ENCODE measurements at places on chromosomes 7 and 10.

DNA sequence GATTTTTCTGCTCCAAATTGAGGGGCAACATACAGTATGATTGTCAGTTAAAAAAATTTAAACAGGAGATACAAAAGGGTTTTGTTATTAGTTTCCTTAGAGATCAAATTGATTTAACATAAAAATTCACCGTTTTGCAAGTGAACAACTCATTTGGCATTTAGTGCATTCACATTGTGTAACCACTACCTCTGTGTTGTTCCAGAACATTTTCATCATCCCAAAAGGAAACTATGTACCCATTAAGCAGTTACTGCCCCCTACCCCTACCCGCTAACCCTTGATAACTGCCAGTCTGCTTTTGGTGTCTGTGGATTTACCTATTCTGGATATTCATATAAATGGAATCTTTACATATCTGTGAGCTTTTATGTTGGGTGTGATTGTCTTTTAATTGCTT, 3.1 kb downstream of the ZRANB1 start:
- DNase-seq: no peak

DNA sequence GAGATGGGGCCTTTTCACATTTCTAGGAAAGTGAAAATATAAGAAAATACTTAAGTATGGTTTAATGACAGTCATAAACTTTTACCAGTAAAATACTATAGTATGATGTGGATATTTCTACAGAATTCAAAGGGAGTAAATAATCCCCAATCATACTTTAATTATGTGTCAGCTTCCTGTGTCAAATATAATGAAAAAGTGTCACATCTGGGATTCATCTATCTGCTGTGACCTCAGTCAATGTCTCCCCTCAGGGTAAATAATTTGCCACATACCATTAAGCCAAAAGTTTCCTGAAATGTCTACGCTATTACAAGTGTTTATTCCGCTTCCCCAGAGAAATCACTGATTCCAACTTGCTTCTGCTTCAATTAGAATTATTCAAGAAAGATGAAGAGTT, 110.5 kb downstream of the ITGA8 start:
- no peak for DNase-seq

DNA sequence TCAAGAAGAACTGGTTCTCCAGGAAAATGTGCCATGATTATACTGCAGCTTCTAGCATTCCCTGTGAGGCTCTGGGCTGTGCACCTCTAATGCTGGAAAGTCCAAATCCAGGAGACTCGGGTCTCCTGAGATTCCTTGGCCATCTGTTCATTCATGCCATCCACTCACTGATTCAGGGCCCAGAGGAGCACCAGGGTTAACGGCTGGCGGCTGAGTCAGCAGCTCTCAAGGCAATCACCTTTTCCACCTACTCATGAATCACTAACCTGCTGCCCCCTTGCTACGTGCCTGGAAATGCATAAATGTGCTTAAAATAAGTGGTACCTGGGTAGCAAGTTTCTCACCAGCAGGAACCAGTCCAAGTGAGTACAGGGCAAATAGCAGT, 132.7 kb downstream of the KCNMA1 start:
- no peak for DNase-seq

- DNase-seq: no peak
Observed at GRCh38 chr10:132532179-132532578, 5.4 kb upstream of the INPP5A start.

- DNase-seq: no peak
Observed at GRCh38 chr10:3131098-3131497, 41.5 kb downstream of the PITRM1 start.

- no peak for DNase-seq
Observed at GRCh38 chr7:69738396-69738951, 140.2 kb downstream of the AUTS2 start.

- DNase-seq: no peak
Observed at GRCh38 chr10:84951616-84952015, 623.2 kb downstream of the CCSER2 start.

DNA sequence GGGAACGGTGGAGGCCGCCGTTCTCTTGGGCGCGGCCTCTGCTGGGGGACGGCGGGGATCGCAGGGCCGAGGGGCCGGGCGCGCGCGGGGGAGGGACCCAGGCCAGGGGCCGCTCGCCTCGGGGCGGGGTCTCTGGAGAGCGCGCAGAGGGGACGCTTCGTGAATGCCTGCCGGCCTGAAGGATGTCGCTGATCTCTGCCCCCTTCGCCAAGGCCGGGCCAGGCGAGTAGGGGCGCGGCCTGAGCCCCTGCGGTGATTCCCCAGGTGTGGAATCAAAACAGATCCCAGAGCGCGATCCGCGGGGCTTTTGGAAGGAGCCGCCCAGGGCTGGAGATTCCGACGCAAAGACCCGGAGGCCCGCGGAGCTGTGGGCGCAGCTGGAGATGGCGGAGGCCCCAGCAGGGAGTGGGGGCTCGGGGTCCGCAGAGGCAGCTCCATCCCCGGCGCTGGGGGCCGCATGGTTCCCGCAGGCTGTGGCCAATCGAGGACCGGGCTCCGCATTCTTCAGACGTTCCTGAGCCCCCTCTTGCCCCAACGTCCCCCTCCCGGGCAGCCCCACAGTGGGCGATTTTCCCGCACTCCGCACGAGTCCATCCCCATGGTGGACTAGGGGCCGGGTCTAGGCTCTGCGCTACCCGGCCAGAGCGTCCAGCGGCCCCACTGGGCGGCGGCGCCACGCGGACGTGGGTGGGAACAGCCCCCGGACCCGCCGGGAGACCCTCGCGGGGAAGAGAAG, 166.0 kb downstream of the ACTR3B start:
- DNase-seq: no peak

DNA sequence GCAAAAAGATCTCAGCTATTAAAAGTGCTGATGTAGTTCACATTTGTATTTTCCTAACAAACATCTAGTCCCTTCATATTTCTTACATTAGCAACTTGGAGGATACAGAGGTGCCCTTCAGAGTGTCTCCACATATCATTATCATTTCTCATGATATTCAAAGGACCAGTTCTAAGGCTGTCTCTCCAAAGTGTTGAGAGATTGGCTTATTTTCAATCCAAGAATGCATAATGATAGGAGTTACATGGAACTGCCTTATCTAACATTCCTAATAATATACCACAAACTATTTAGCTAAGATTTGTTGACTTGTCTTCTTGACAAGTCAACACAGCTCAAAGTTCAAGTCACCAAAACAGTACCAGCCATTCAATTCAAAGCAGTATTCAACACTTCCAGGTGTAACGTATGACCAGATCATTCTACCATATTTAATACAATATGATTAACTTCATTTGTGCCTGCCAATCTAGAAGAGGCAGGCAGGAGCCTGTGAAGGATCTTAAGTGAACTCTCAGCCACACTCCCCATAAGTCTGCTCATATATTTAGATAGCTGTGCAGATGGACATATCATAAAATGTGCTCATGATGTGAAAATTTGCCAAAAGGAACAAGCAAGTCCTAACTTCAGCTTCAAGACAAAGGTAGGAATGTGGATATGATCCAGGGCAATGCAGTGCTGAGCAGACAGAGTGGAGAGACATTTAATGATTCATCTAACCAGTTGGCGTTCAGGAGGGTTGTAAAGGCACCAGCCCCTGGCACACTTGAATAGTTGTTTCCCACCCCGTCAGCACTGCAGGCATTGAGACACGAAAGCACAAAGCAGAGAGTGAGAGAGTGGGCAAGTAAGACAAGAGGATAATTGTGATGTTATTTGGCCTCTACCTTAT, 108.3 kb downstream of the MTERF1 start:
- DNase-seq: no peak

DNA sequence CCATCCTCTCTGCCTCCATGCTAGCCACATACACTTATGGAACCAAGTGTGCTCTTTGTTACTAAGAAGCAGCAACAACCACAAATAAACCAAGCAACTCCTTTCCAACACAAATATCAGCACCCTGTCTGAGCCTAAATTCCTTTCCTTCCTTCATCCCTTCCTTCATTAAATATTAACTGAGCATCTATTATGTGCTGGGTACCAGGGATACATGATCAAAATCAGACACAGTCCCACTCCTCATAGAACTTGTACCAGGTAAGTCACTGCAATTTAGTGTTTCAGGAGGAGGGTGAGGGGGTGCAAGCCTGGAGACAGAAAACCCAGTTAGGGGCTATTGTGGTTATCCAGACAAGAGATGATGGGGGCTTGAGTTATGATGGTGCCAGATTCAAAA, 10.8 kb downstream of the CREB5 start:
- DNase-seq: no peak

GRCh38 chr10:22389856-22390589, 44.7 kb downstream of the SPAG6 start:
- no peak for DNase-seq

GRCh38 chr7:69295977-69296376, 302.3 kb upstream of the AUTS2 start:
- DNase-seq: no peak

- no peak for DNase-seq
Observed at GRCh38 chr10:71187600-71187999, 24.8 kb upstream of the UNC5B start.

DNA sequence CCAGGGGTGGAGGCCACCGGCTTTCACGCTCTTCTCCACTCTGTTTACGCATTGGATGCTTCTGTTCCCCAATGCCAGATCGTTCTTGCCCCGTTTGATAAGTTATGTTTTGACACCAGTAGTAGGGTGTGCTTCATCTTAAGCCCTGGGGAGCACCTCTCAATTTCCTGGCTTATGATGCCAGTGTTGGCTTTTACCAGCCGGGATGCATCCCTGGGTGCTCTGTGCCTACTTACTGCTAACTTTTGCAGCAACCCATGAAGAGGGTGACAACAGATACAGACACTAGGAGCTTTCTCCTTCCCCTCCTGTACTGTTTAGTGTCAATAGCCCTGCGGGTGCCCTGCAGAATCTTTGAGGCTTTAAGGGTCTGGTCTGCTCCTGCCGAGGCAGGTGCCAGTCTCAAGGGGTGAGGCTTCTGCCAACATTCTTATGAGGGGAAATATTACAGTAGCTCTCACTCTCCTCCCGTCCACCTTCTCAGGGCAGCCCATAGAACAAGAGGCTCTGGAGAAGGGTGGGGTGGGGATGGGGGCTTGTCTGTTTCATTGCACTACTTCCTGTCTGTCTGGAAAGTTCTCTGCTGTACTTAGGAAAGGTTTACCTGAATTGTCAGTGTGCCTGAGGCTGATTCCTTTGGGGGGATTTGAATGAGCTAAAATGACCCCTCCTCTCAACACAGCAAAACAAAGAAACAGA, 23.3 kb downstream of the ADCY1 start:
- no peak for DNase-seq

GRCh38 chr7:111873326-111873646, 311.0 kb upstream of the IMMP2L start:
- no peak for DNase-seq
